Renal cortical epithelial cell (primary cell): ENCODE measurements at places on chromosomes 11 and 22.

DNA sequence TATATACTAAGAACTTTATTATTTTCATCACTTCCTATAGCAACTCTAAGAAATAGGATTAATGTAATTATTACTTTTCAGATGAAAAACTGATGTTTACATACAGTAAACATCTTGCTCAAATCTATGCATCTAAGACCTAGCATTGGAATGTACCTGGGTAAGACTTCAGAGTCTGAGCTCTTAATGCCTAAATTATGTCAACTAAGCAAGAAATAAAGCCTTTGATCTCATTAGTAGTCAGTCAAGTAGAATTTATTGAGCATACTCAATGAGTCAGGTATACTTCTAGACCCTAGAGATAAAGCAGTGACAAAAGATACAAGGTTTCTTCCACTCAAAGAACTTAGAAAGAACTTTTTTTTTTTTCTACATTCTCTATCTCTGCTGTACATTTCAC lies 16.7 kb upstream of the OR51Q1 start:
- no peak for DNase-seq

DNA sequence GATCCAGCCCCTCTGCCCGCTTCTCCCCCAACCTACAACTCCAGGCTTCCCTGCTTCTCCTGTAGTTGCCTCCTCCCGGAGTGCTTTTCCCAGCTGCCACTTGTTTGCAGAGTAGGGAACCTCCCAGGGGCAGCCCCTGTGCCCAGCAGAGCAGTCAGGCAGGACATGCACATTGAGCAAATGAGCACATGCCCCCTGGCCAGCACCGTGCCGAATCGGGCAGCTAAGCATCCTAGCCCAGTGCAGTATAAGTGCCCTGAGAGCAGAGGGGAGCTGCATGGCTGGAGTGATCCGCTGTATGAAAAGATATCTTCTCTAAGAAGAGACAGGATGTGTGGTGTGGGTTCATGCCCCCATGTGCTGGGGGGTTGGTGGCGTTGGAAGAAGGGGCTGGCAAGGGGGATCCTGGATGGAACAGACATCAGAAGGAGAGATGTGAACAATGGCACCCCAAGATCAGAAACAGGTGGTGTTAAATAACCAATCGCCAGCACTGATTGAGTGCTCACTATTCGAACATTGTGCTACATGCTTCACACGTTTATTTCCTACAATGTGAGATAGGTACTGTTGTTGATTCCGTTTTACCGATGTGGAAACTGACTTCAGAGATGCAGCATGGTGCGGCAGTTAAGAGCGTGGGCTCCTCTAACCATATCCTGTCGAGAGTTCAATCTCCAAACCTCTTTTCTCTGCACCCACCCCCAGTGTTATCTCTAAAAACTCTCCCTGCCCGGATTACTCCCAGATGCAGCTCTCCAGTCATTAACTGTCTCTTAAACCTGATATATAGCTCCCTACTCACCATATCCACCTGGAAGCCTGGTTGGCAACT lies 1.2 kb downstream of the AIP start:
- DNase-seq = peak; percentile 35

DNA sequence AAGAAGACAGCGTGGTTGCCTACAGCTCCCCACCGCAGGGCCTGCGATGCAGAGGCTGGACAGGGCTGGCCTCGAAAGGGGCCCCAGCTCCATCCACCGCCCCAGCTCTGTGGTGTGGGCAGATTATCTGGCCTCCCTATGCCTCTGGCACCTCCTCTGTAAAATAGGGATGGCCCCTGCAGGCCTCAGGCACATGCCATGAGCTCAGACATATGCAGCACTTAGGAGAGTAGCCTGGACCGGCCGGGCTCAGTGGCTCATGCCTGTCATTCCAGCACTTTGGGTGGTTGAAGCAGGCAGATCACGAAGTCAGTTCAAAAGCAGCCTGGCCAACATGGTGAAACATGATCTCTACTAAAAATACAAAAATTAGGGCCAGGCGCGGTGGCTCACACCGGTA lies 7.4 kb downstream of the APOBEC3D start:
- no peak for DNase-seq

- DNase-seq = no peak
These were observed 27.9 kb downstream of the GUCY1A2 start for GRCh38 chr11:106990331-106990730.

GRCh38 chr11:113831314-113831713 lies 44.1 kb downstream of the USP28 start:
- DNase-seq = no peak

- DNase-seq = no peak
These were observed 726.4 kb downstream of the BRD1 start for GRCh38 chr22:49101225-49101624.

DNA sequence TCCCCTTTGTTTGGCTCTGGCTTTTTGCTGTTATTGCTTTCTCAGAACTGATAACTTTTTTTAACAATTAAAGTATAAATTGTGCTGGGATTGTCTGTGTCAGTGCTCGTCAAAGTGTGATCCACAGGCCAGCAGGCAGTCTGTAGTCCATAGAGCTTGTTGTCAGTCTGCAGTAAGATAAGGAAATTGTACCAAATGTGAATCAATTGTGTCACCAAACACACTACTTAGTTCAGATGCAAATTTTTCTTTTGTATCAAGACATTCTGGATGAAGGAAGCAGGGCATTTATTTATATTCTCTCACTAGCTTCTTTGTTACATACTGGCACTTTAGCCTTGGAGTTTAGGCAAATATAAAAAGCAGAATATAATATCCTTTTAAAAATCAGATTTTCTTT lies 121.0 kb downstream of the WNT11 start:
- no peak for DNase-seq

- DNase-seq = no peak
These were observed 1054.4 kb downstream of the TBC1D22A start for GRCh38 chr22:47816863-47817210.

GRCh38 chr11:3127706-3128355 lies 37.3 kb downstream of the OSBPL5 start:
- no peak for DNase-seq

DNA sequence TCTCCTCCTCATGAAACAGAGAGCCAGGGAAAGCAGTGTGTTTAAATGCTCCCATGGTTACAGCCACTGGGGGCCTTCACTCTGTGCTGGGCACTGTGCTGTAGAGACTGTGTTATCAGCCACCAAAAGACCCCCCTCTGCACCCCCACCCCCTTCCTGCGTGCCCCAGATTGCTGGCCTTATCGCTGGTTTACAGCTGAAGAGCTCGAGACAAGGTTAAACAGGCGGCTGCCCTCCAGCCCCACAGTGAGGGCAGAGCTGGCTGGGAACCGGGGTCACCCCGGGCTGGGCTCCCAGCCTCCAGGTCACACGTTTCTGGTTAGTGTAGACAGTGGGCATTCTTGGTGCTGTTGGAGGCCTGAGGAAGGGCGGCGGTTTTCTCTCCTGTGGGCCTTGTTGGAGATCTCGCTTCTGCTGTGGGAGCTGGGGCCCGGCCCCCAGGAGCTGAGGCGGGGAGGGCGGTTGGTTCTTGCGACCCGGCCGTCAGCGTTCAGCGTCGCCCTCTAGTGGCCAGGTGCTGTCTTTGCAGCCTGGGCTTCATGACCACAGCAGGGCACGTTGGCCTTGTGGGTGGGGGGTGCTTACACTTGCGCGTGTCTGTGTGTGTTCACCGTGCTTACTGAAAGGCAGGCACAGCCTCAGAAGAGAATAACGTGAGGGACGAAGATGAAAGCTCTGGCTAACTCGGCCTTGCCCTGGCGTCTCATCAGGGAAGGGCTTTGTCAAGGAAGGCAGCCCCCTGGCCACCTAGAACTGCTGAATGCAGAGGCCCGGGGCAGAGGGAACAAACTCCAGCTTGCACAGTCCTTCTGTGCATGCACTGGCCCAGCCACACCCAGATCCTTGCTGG lies 40.8 kb downstream of the TBC1D22A start:
- DNase-seq = peak; percentile 27

DNA sequence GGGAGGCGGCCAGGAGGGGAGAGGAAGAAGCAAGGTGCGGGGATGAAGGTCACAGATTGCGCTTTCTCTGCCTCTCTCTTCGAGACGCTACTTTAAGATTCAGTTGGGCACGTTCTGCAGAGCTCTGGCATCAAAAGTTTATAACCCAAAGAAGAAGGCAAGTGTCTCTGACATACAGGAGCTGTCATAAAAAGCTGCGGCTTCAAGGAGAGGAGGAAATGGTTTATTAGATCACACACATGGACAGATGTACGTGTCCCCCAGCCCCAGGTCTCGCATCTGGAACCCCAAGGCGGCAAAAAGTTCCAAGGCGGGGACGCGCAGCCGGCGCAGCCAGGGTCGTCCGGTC lies 589.0 kb downstream of the OPCML start:
- no peak for DNase-seq

DNA sequence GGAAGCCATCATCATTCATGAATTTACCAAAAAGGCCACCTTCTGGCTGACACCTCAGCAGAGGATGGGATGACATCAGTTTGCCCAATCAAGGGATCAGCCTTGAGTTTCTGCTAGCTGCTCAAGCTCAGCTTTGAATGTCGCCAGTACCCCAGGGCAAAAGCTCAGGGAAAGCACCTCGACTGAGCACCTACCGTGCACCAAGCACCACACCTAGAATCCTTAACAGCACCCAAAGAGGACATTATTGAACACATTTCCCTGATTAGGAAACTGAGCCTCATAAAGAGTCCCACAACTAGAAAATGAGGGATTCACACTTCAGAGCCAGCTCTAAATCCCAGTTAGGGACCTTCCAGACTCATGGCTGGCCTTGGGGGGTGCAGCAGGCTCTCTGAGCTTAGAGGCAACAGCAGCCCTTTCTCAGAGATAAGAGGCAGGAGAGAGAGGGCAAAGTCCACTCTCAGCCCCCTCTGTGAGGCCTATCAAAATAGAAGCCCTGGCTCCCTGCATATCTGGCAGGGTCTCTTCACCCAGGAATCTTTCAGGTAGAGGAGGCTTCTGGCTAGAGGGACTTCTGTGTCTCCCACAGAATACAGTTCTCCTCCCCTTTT lies 13.4 kb upstream of the DAGLA start:
- DNase-seq = no peak

- no peak for DNase-seq
These were observed 104.5 kb downstream of the CTTN start for GRCh38 chr11:70502677-70503467.

DNA sequence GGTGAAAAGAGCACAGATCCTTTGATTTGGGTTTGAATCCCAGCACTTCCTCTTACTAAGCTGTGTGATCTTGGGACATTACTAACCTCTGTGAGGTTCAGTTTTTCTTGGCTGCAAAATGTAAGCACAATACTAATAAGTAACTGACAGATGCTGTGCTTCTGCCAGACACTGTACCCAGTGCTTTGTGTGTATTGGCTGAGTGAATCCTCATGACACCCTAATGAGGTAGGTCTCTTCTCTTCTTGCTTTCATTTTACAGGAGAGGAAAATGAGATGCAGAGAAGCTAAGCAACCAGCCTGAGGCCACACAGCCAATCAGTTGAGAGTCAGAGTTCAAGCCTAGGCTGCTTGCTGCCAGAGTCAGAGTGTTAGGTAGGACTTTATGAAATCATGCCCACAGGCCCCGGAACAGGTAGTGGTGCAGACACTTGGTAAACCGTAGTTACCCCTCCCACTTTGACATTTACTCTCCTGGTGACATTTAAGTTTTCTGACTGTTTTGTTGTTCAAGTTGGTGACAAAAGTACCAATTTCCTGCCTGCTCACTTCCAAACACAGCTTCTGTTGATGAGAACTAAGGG lies 21.2 kb downstream of the PTPRJ start:
- peak; percentile 89 for DNase-seq

DNA sequence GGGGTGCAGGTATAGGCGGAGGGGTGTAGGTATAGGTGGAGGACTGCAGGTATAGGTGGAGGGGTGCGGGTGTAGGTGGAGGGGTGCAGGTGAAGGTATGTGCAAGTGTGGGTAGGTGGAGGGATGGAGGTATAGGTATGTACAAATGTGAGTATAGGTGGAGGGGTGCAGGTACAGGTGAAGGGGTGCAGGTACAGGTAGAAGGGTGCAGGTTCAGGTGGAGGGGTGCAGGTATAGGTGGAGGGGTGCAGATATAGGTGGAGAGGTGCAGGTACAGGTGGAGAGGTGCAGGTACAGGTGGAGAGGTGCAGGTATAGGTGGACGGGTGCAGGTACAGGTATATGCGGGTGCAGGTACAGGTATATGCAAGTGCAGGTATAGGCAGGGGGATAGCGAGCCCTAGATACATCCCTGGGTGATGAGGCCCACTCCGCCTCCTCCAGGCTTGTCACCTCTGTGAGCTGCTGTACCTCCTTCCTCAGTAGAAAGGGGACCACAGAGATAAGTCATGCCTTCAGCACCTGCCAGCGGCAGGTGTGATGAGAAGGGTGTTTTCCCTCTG lies 17.2 kb downstream of the LINC01488 start:
- DNase-seq = no peak

DNA sequence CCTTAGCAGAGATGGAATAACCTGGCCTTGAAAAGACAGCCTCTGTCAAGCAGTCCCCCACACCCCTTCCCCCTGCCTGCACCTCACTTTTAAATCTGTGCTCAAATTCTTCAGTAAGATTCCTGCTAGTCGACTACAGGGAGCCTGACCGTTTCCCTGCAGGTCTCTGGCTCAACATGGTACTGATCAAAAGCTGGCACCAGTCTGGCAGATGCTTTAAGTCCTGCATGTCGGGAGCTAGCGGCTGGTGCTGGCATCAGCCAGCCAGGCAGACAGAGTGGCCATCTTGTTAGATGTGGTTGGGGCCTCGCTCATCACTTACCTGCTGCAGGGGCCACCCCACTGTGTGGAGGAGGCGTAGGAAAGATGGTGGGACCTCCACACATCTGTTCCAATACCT lies 204.4 kb upstream of the SORL1-AS1 start:
- no peak for DNase-seq

DNA sequence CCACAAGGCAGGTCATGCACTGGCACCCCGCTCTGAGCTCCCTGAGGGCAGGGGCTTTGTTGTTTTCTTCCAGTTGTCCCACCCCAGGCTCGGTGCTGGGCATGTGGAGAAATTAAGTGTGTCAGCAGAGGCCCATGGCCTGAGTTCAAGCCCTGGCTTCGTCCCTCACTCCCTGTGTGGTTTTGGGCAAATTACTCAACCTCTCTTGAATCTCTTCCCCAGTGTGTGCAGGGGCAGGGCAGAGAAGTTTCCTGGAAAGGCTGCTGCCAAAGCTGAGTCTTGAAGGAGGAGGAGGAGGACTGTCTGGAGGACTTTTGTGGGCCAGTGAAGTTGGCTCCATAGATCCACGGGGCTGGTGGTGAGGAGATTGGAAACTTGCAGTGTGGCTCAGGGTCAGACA lies 138.1 kb upstream of the E2F8 start:
- no peak for DNase-seq

DNA sequence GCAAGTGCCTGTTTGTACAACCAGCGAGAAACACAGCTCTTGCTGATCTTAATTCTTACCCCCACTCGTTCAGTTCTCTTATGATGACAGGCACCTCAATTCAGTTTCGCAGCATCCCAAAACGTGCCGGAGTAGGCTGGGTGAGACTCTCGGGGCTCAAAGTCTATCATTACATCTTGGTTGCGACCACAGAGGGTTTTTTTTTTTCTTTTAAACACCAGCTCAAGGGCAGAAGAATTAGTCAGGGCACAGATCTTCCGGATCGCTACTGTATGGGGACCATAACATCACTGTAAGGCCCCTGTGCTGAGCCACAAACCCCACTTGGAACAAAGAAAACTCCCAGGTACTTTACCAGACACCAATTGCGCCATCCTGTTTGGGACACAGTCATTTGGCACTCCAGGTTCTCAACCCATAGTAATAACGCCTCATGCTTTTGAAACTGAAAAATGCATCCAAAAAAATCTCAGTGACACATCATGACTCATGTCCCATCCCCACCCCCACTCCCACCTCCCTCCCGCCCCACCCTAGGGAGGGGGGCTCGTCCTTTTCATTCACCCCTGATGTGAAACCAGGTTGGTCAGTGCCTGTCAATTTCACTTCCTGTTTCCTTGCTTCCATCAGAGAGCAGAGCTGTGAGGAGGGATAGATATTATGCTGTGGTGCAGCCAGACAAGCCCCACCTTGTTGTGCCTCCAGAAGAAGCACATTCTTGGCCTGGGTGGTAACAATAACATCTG lies 41.0 kb upstream of the CD5 start:
- peak; percentile 6 for DNase-seq
